Breast epithelium (tissue), 4 donors: ENCODE measurements at places on chromosomes 2 and 18. TPM values are rescaled to one million over a fixed set of nuclear protein-coding genes. Genes with fewer than 3 reads are reported as not detected.

ARHGAP28 gene
- total RNA-seq: 10.8 TPM

HRH4 gene
- 0.16 TPM for total RNA-seq

CROCC2 gene
- total RNA-seq: 0.33 TPM

SOCS6 gene
- 32.9 TPM for total RNA-seq

C2orf72 gene
- total RNA-seq: 7.2 TPM

CFAP221 gene
- total RNA-seq: 3.5 TPM

CGREF1 gene
- total RNA-seq: 3.4 TPM

EPB41L3 gene
- 178 TPM for total RNA-seq

PROKR1 gene
- 0.80 TPM for total RNA-seq

FAM228A gene
- total RNA-seq: 0.88 TPM

TGOLN2 gene
- total RNA-seq: 111 TPM

ACADL gene
- total RNA-seq: 2.0 TPM

MARCO gene
- total RNA-seq: 6.9 TPM

GKN2 gene
- not detected for total RNA-seq

PCARE gene
- total RNA-seq: not detected

SLC14A1 gene
- total RNA-seq: 0.64 TPM

FAM237A gene
- not detected for total RNA-seq

ZBTB7C gene
- total RNA-seq: 6.1 TPM

HTR2B gene
- total RNA-seq: 0.98 TPM

GPR17 gene
- total RNA-seq: not detected

NYAP2 gene
- not detected for total RNA-seq

FABP1 gene
- total RNA-seq: not detected

KIF3C gene
- total RNA-seq: 3.4 TPM

PLCL1 gene
- total RNA-seq: 11.1 TPM

PAX8 gene
- 1.0 TPM for total RNA-seq

CLHC1 gene
- total RNA-seq: 20.8 TPM
